ENCODE measurements at places on chromosomes 4 and X.

GRCh38 chr4:169233691-169234090, 37.1 kb downstream of the SH3RF1 start:
- DNase-seq, result no peak

DNA sequence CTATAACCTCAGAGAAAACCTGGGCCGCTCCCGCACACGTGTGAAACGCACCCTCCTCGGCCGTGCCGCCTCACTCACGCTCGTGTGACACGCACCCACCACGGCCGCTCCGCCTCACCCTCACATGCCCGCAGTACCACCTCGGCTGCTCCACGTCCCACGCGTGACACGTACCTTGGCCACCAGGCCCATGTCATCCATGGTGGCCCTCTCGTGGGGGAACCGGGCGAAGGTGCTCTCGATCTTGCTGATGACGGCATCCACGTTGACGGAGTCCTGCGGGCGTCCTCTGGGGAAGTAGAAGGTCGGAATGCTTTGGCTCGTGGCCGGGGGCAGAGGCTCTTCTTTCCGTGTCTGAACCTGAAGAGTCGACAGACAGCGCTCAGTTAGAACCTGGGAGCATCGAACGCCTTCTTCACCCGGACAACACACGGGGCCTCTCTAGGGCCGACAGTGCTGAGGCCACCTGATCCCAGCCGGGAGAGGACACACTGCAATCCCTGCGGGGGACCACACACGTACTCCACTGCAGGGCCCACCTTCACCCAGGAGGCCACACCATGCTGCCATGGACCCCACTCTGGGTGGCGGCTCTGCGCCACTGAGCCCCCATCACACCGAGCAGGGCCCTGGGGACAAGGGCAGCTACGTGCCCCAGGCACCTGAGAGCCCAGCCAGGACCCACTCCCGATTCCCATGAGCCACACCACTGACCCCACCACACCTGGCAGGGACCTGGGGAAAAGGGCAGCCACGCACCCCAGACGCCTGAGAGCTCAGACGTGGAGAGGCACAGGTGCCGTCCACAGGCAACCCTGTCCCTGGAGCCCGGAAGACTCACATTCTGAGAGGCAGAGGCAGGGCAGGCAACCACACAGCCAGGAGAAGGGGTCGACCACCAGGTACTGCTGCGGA, 25.2 kb downstream of the PPP2R3B start:
- no peak for DNase-seq

GRCh38 chrX:27583976-27584375, 6.2 kb upstream of the DCAF8L2 start:
- no peak for DNase-seq

DNA sequence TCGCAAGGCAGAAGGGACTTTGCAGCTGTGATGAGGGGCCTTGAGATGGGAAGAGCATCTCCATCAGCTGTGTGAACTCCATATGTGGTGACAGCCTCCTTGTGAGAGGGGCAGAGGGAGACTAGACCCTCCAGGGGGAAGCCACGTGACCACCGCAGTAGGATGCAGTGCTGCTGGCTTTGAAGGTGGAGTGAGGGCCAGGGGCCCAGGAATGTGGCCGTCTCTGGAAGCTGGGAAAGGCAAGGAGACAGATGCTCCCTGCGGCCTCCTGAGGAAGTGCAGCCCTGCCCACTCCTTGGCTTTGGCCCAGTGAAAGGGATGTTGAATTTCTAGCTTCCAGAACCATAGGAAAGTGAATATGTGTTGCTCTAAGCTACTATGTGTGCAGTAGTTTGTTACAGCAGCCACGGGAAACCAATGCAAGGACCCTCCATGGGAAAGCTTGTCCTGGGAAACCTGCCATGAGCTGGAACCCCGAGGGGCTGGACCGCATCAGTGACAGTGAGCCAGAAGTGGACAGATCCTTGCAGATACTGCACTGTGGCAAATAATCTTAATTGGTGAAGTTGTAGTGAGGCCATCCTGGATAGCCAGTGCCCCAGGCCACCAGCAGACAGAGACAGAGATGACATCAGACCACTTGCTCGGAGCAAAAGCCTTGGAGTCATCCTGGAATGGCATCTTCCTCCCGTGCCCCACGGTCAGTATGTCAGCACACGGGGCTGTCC, 35.4 kb upstream of the SORCS2 start:
- DNase-seq, result no peak

GRCh38 chr4:20698382-20698781, 1.9 kb upstream of the PACRGL start:
- no peak for DNase-seq

GRCh38 chrX:2820136-2820771, 8.5 kb upstream of the GYG2 start:
- no peak for DNase-seq

GRCh38 chr4:174907508-174907907, 10.7 kb upstream of the ADAM29 start:
- DNase-seq, result no peak

GRCh38 chr4:65170768-65171514, 499.3 kb downstream of the EPHA5 start:
- DNase-seq, result no peak

- peak; percentile 24 for DNase-seq
Measured at GRCh38 chr4:6152869-6153705, 47.3 kb downstream of the JAKMIP1 start.

DNA sequence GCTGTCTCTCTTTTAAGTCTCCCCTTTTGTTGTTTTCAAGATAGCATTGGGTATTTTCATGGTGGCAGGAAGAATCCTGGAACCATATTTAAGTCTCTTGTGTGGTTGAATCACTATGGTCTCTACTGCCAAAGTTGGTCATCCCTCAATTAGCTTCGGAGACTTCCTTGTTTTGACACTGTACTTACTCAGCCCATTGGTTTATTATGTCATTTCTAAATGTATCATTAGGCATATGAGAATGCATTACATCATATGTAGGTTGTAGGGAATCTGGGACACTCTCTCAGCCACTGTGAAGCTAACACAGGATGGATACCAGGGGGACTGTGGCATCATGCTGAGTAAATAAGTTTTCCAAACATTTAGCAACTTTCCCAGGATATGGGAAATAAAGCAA, 211.8 kb downstream of the DTHD1 start:
- no peak for DNase-seq

- DNase-seq, result no peak
Measured at GRCh38 chr4:154049457-154050181, 260.7 kb upstream of the SFRP2 start.

- no peak for DNase-seq
Measured at GRCh38 chr4:153476829-153477574, 10.8 kb downstream of the TMEM131L start.

- no peak for DNase-seq
Measured at GRCh38 chr4:89823416-89823815, 13.5 kb downstream of the SNCA start.

DNA sequence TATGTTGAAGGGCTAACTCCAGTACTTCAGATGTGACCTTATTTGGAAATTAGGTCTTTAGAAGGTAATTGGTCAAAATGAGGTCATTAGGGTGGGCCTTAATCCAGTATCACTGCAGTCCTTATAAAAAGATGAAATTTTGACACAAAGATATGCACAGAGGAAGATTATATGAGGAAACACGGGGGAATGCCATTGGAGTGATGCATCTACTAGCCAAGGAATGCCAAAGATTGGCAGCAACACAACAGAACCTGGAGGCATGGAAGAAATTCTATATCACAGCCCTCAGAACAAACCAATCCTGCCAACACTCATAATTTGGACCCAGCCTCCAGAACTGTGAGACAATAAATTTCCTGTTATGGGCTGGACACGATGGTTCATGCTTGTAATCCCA, 17.6 kb downstream of the TRIM61 start:
- DNase-seq, result no peak

DNA sequence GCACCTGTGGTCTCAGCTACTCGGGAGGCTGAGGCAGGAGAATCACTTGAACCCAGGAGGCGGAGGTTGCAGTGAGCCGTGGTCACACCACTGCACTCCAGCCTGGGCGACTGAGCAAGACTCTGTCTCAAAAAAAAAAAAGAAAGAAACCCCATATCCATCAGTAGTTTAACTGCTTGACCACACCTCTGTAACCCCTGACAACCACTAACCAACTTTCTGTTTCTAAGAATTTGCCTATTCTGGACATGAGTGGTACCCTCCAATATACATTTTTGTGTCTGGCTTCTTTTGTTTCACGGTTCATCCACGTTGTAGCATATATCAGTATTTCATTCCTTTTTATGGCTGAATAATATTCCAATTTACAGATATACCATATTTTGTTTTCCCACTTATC, 9.1 kb downstream of the PPAT start:
- no peak for DNase-seq

GRCh38 chr4:116197317-116197809, 888.0 kb downstream of the TRAM1L1 start:
- no peak for DNase-seq

DNA sequence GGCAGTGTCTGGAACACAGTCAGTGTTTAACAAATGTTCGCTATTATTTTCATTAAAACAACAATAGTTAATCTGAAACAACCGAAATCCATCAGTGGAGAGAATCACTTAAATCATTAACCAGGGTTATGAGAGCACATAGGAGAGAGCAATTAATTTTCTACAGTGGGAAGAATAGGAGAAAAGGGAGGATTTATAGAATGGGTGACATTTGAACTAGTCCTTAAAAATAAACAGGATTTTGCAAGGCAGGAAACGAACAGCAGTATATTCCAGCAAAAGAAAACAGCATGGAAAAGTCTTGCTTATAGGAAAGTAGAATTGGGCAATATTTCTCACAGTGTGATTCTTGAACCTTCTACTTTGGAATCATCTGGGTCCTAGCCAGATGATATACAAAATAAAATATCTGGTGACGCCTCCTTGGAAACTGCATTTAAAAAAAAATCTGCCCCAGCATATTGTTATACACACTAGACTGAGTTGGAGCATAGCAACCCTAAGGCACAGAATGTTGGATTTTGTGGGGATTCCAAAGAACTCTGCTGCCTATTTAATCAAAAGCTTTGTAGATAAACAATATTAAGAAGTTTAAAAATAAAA, 56.1 kb downstream of the INTS12 start:
- DNase-seq, result no peak

DNA sequence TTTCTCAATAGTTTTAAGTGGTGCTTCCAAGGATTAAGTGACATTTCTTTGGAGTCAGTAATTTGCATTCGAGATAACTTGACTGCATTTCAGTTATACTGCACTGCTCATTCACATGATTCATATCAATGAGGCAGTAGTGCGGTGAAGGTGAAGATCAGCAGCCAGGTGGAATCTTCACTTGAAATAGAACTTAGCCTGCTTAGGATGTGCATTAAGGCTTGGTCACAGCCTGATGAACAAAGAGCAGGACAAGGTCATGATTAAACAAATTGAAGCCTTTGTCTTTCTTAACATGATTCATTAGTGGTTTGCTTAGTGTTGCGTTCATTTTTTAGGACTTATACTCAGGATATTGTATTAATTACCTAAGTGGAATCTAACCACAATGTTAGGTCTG, 212.1 kb upstream of the GALNTL6 start:
- no peak for DNase-seq

- no peak for DNase-seq
Measured at GRCh38 chrX:13646154-13646549, 6.8 kb upstream of the TCEANC start.

DNA sequence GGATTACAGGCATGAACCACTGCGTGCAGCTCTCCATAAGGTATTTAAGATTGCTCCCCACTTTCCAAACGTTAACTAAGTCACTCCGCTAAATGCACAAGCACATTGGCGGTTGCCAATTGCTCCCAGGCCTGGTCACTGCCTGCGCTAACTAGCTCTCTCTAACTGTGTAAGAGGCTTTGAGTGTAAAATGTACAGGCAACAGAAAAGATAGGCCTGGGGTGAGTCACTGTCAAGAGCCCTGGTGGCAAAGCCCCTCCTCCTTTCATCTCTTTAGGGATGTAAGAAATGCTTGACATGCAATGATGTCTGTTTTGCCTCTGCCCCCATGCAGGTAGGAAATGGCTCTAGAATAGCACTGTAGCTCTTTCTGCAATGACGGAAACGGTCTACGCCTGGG, 329.7 kb upstream of the GATB start:
- no peak for DNase-seq

GRCh38 chr4:122086338-122087065, 65.6 kb upstream of the BLTP1 start:
- no peak for DNase-seq

All from CD4-positive, alpha-beta memory T cell (primary cell).